ENCODE measurements at places on chromosomes 6 and 20.

DNA sequence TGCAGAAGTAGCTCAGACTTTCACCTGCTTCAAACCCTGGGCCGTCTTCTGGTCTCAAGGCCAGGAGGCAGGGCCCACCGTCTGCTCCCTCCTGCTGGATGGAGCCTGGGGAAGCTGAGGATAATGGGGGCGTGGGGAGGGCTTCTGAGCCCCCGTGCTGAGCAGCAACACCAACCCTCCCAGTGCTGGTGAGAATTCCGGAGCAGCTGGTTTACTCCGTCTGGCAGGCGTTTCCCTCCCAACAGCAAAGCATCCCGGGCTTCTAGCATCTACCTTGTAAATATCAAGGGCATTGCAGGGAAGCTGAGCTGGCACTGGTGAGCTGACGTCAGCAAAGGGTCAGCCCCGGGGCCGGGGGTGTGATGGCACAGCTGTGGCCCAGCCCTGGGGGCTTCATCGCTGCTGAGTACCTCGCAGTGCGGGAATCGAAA is 16.8 kb upstream of the CHRNA4 start:
- no peak for DNase-seq

DNA sequence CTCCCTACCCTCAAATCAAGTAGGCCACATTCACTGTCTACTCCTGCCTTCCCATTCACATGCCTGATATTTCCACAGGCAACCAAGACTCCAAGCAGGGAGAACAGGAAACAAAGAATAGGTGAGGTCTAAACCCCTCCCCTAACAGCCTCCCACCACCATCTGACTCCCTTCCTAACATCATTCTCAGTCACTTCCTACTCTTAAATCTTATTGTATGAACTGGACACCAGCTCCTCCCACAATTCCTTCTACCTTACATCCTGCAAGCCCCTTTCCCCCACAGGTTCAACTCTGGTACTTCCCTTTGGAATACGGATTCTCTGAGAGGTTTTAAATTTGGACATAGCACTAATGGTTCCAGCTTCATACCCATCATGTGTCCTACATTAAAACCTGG is 944 bp upstream of the C6orf136 start:
- DNase-seq: no peak

DNA sequence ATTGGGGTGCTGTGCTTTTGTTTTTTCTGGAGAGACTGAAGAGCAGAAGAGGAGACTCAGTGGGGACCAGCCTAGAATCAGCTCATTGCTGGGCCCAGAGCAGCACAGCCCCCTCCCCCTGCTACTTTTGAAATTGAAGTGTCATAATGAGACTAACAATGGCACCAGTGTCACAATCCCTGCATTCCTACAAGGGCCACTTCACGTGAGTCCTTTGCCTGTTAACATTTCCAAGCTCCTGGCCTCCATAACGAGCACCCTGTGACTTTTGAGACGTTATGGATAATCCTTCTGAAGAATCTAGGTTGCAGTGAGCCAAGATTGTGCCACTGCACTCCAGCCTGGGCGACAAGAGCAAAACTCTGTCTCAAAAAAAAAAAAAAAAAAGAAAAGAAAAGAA is 41.7 kb downstream of the CNBD2 start:
- DNase-seq: no peak

DNA sequence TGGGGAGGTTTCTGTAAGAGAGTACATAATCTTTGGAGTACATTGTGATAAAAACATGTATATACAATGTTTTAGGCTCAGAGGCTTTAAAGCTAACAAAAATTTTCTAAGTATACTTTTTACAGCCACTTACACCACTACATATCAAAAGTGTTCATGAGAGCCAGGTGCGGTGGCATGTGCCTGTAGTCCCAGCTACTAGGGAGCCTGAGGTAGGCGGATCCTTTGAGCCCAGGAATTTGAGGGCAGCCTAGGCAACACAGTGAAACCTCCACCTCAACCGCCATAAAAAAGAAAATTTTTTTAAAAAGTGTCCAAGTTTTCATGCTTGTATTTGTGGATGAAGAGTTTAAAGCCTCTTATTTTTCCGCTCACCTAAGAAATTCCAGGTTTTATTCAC is 22.5 kb downstream of the SNX3 start:
- no peak for DNase-seq

DNA sequence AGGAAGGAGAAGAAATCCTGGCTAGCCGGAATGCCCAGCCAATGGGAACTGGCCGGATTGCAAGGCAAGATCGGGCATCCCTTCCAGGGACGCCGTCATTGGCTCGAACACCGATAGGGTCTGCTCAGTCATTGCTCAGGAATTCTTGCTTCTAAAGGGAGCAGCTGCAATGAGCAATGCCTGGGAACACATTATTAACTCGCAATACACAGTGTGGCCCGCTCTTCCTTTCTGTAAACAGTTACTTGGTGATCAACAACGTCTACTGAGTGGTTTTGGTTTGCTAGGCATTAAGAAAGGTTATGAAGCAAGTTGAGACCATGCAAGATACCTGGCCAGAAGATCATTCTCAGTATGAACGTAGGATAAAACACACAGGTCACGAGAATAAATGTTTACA is 165.4 kb upstream of the CITED2 start:
- DNase-seq: peak; percentile 83

DNA sequence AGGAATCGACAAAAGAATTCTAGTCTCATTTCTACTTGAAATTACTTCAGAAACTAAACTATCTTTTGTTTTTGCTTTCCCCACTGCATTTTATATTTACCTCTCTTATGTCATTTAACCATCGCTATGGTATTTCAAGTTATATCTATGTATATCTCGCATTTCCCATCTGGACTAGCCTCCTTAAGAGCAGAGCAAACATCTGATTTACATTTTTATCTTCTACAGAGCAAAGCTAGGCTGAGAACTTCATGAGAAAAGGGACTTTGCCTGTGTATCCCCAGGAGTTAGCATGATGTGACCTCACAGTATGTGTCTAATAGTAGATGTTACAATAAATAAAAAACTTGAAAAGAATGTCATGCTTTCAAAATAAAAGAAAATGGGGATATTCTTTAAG is 201.2 kb downstream of the PTPRK start:
- DNase-seq: no peak

- DNase-seq: no peak
These were observed 7.8 kb upstream of the CST3 start for GRCh38 chr20:23645575-23645974.

DNA sequence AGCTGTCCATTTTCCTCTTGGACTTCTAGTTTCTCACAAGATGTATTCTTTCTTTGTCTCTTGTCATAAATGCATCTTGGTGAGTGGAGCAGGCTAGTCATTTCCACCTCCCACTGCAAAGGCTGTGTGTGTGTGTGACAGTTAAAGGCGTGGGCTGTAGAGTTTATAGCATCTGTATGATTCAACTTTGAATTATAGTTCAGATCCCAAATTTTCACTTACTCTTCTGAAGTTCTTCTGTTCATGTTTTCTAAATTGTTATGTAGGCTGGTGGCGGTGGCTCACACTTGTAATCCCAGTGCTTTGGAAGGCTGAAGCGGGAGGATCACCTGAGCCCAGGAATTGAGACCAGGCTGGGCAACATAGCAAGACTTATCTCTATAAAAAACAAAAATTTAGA is 44.7 kb upstream of the GRIK2 start:
- DNase-seq: no peak

DNA sequence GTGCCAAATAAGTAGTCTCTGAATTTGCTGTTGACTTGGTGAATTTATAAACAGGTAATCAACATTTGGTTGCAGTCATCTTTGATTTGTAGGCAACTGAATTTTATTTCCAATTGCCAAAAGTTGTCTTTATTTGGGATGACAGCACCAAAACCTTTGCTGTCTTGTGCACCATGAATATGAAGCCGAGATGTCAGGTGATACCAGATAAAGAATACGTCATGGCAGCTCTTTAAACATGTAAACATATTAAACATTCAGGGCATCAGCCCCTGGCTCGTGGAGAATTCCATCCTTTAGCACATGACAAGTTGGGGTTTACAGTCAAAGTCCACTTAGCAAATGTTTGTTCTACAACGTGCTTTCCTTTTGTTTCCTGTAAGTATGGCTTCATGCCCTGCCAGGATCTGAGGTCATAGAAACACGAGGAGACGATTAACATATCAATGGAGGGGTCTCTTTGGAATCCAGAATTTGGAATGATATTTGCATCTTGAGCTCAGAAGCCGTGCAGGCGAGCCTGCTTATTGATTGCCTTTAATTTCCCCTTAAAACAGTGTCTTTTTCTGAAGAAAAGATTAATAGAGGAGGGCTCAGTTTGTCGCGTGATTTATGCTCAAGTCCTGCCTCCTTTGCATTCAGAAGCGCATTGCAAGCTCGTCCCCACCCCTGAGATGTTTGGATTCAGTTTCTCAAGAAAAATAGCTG is 170.2 kb upstream of the ZNF217 start:
- DNase-seq: peak; percentile 19

DNA sequence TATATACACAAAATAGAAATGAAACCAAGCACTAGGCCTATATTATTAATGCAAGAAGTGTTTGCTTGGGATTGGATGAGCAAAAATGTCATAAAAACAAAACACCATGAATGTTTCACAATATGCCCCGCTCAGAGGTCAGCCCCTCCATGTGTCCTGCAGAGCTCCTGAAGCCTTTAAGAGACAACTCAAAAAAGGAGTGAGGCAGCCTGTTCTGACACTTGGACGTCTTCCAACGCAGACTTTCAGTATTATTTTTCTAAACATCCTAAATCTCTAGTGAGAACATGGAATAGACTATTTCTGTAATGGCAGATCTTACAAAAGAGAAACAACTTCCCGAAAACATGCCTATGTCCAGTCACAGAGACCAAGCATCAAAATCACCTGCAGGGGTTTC is 322.6 kb downstream of the PRKN start:
- no peak for DNase-seq

GRCh38 chr6:162921062-162921461 is 193.3 kb downstream of the PACRG start:
- no peak for DNase-seq

DNA sequence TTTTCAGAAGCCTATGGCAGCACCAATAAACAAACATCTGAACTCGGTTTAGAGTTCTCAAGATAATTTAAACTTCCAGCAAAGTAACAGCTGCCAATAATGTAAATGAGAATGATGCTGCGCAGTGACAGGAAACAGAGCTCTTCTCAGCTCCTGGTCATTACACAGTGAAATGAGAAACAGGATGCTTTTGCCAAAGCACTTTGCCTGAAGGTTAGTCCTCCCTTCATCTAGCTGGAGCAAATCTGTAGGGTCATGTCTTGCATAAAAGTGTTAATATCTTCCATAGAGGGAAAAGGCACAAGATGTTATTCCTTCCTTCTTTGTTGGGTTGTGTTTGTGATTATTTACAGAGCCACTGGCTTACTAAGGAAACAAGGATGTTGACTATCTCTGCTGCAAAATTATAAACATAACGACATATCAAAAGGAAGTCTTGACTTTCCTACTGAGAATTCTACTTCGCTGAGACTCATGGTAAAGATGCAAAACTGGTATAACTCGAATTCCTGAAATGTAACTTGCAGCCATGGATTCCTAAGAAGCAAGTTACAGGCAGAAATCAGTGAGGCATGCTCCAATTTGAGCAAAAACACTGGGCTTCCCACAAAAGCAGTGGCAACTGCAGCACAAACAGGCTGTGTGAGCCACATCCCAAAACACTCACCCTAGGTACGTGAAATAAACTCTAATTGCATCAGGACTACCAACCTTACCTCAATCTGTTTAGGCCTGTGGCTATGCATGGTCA is 102.5 kb upstream of the BEND6 start:
- no peak for DNase-seq

DNA sequence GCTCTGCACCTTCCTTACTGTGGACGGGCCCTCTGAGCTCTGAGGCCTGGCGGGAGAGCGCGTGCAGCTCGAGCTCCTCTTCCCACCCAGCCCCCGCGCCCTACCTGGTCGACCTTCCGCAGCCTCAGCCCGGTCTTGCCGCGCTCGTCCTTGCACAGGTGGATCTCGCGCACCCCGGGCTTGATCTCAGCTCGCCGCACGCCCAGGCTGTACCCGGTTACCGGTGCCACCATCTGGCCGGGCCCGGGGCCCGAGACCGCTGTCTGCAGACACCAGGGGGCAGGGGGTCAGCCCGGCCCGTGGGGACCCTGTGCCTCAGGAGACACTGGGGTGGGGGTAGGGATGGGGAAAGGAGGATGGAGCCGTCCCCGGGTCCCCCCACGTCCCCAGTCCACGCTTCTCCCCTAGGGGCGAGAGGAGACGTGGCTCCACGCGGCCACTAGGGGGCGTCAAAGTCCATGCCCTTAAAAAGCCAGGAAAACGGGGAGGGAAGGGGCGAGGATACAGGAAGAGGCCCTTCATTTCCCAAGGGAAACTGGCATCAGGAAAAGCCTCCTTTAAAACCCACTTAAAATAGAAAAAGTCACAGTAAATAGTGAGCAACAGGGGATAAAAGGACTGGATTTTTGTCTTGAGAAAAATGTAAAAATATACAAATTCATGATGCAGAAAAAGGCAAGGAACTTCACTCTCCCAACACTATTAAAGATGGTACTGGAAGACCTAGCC is 15.5 kb downstream of the SDCBP2 start:
- no peak for DNase-seq

GRCh38 chr6:150099546-150099945 is 30.6 kb upstream of the ULBP3 start:
- no peak for DNase-seq

DNA sequence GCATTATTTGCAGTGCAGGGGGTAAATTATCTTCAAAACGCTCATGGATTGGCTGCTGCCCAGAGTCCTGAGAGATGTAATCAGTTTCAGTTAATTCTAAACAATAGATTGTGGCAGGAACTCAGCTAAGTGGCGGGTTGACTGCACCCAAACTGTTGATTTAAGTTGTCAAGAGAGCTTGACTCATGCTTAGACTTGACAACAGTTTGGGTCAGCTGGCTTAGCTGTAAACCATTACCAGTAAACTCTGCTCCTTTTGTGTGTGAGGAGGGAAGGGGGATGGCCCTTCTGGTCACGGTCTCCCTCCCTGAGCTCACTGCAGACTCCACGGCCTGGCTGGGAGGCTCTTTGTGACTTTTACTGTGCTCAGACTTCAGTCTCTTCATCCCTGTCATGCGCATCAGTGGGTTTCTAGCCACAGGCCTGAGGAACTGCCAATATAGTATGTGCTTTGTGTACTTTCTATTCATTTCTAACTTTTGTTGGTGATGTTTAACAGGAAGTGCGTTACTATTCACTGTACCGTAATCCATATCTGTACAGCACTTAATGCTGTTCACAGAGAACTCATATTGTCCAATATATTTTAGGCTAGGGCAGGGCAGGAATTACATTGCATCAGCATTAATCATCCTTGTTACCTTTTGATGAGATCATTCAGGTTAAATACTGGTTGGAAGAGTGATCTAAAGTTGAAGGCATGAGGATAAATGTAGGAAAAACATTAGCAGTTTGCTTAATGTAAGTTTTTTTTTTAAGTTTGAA is 488.3 kb downstream of the CDKAL1 start:
- DNase-seq: peak; percentile 61

GRCh38 chr6:169564453-169565240 is 137.2 kb downstream of the WDR27 start:
- DNase-seq: no peak

GRCh38 chr6:123263981-123264380 is 267.9 kb downstream of the CLVS2 start:
- no peak for DNase-seq

DNA sequence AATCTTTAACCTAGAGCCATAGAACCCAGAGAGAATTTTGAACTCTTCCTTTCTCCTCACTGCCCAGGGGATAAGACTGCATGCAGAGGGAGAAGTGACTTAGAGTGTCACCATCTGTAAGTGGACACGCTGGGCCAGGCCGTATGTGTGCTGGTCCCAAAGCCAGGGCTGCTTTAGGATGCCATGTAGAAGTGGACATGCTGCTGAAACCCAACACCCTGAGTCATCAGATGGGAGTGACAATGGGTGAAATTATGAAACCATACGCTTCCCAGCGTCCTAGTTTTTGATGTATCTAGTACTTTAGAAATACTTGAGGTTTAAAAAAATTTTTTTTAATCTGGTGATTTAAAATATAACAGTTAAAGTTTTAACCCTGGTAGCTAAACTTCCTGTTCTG is 191.1 kb downstream of the FNDC1 start:
- DNase-seq: no peak

All from RWPE2 (cell line).